Fibroblast of skin of abdomen (primary cell): ENCODE measurements at places on chromosomes 2 and 18.

DNA sequence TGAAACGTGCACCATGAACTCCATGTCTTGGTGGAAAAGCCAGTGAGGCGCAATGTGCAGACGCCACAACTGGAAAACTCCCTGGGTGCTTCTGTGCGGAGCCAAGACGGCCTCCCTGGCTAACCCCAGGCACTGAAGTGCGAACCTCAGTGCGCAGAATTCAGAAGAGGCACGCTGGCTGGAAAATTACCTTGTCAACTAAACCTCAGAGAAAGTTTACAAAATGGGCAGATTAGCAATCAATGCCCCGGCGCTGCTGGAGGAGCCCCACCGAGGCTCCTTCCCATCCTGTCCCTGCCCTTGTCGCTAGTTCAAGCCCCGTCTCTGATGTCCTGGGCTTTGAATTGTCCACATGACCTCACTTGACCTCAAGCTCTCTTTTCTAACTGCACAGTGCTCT lies 22.2 kb downstream of the SNORC start:
- no peak for DNase-seq

DNA sequence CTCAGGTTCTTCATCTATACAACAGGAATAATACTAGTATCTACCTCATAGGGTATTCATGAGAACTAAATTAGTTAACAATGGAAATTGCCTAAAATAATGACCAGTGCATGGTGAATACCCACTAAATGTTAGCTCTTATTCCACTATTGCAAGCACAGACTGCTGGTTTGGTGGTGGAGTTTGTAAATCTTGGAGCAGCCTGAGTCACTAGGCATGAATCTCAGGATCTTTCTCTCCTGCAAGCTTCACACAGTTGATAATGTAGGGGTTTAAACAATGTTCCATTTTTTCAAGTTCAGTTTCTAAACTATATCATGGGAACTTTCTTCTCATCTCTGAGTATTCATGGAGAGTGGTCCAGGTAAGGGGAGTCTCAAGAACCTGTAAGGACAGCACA lies 84.0 kb downstream of the OSR1 start:
- DNase-seq = no peak

- no peak for DNase-seq
Observed at GRCh38 chr2:129726216-129726615, 253.2 kb upstream of the RAB6C start.

- no peak for DNase-seq
Observed at GRCh38 chr2:168916331-168916675, 15.2 kb downstream of the G6PC2 start.

- DNase-seq = no peak
Observed at GRCh38 chr2:161230959-161231358, 70.7 kb downstream of the TANK start.
